ENCODE measurements at places on chromosomes 13 and 19.

- H3K4me1 ChIP-seq, result no peaks in the 10 kb centered on the region
- no peak overlapping the region for H3K4me3 ChIP-seq
- H3K27me3 ChIP-seq, result no peaks in the 10 kb centered on the region
Observed at GRCh38 chr19:38285567-38285966, 18.5 kb upstream of the C19orf33 start.

- no peak overlapping the region for H3K27ac ChIP-seq
- no peak for DNase-seq
- H3K4me3 ChIP-seq, result no peak overlapping the region
- no peaks in the 10 kb centered on the region for H3K27me3 ChIP-seq
Observed at GRCh38 chr13:20580257-20580656, 13.3 kb downstream of the IFT88 start.

DNA sequence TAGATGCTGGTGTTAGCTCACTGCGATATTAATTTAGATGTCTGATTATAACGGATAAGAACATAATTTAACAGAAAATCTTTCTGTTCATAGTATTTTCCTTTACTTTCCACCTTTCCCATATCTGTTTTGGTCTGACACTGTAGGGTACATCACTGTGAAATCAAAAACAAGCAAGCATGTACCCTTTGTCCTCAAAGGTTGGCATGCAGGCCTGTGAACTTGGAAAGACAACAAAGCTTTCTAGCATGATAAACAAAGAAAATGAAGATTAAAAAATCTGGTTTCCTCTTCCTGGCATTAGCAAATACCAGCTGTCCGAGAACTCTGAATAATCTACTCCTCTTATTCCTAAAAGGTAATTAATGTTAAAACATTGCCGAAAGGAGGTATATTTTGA, 31.6 kb downstream of the THSD1 start:
- H3K27me3 ChIP-seq, result no peaks in the 10 kb centered on the region
- no peaks in the 10 kb centered on the region for H3K36me3 ChIP-seq
- H3K4me3 ChIP-seq, result no peak overlapping the region
- H3K4me1 ChIP-seq, result no peaks in the 10 kb centered on the region

DNA sequence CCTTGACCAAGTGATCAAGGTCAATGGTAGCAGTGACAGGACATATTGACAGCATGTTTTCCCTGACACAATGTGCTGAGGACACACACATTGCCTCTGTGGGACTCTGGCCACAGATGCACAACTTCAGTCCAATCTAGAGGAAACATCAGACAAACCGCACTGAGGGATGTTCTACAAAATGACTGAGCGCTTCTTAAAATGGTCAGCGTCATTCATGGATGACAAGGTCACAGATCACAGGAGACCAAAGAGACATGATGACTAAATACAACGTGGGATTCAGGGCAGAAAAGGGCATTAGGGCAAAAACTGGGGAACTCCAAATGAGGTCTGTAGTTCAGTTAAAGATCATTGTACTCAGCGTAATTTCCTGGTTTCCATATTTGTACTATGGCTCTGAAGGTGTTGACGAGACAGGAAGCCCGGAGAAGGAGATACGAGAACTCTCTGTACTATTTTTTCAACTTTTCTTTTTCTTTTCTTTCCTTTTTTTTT, 20.6 kb downstream of the PBX4 start:
- H3K27ac ChIP-seq, result no peak overlapping the region
- DNase-seq, result no peak
- H3K36me3 ChIP-seq, result no peaks in the 10 kb centered on the region
- H3K27me3 ChIP-seq, result no peaks in the 10 kb centered on the region
- H3K4me1 ChIP-seq, result no peaks in the 10 kb centered on the region
- H3K4me3 ChIP-seq, result no peak overlapping the region

DNA sequence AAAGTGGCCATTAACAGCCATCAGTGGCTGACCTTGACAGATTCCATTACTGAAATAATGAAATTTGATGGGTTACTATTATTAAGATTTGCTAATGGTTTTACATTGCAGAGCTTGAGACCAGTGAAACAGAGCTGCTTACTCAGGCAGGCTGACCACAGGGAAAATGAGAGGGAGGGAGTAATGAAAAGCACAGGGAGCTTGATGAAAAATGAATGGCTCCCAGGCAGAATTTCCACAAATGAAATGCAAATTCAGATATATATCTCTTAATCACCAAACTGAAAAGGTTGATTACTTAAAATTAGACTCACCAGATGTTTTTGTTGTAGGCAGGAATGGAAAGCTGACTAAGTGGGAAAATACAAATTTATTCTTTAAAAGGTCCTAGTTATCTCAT, 36.1 kb downstream of the HTR2A start:
- H3K4me3 ChIP-seq, result no peak overlapping the region
- H3K4me1 ChIP-seq, result no peaks in the 10 kb centered on the region
- no peak overlapping the region for H3K27ac ChIP-seq
- H3K36me3 ChIP-seq, result no peaks in the 10 kb centered on the region
- DNase-seq, result no peak

GRCh38 chr13:94917824-94918223, 205.5 kb upstream of the SOX21 start:
- H3K27ac ChIP-seq, result no peak overlapping the region
- no peaks in the 10 kb centered on the region for H3K4me1 ChIP-seq
- H3K27me3 ChIP-seq, result no peaks in the 10 kb centered on the region
- no peak overlapping the region for H3K4me3 ChIP-seq
- no peak for DNase-seq

DNA sequence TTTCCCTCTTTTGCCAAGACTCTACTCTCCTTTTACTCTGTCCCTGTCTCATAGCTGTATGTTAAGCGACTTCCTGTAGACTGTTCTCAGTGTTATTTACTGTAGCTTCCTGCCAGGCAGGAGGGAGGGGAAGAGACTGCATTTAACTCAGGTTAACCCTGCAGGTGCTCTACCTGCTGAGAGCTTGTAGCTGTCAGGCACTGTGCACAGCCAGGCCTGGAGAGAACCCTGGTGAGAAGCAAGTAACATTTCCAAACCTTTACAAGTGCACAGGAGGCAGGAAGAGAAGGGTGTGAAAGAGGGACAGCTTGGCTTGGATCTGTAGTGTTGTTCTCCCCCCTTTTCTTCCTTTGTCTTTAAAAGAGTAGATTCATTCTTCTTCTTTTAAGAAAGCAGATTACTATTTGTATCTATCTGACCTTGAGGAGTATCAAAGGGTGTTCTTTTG, 167.1 kb downstream of the LMO7 start:
- no peak overlapping the region for H3K4me3 ChIP-seq
- DNase-seq, result no peak

- peaks cover 9% of the 10 kb centered on the region for H3K4me1 ChIP-seq
- no peaks in the 10 kb centered on the region for H3K36me3 ChIP-seq
- no peak overlapping the region for H3K27ac ChIP-seq
- H3K27me3 ChIP-seq, result peaks cover 4% of the 10 kb centered on the region
- no peak overlapping the region for H3K4me3 ChIP-seq
Observed at GRCh38 chr13:25371158-25371874, 458 bp upstream of the ATP8A2 start.

DNA sequence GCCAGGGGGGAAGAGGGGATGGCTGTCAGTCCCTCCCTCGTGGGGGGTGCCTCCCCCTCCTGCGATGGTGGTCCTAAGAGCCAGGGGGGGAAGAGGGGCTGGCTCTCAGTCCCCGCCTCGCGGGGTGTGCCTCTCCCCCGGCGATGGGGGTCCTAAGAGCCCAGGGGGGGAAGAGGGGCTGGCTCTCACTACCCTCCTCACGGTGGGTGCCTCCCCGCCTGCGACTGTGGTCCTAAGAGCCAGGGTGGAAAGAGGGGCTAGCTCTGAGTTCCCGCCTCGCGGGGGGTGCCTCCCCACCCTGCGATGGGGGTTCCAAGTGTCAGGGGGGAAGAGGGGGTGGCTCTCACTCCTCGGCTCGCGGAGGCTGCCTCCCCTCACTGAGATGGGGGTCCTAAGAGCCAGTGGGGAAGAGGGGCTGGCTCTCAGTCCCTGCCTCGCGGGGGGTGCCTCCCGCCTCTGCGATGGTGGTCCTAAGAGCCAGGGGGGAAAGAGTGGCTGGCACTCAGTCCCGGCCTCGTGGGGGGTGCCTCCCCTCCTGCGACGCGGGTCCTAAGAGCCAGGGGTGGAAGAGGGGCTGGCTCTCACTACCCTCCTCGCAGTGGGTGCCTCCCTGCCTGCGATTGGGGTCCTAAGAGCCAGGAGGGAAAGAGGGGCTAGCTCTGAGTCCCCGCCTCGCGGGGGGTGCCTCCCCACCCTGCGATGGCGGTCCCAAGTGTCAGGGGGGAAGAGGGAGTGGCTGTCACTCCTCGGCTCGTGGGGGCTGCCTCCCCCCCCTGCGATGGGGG, 2325.6 kb upstream of the PCDH20 start:
- H3K27ac ChIP-seq, result no peak overlapping the region
- no peak for DNase-seq
- no peaks in the 10 kb centered on the region for H3K27me3 ChIP-seq

- no peaks in the 10 kb centered on the region for H3K27me3 ChIP-seq
- H3K36me3 ChIP-seq, result no peaks in the 10 kb centered on the region
- peak overlapping the region; percentile 92 for H3K27ac ChIP-seq
- DNase-seq, result no peak
- H3K4me3 ChIP-seq, result peak overlapping the region; percentile 92
- peaks cover 5% of the 10 kb centered on the region for H3K4me1 ChIP-seq
Observed at GRCh38 chr19:16829822-16830289, 658 bp downstream of the SIN3B start.

GRCh38 chr13:31274390-31274789, 74.6 kb downstream of the B3GLCT start:
- no peaks in the 10 kb centered on the region for H3K36me3 ChIP-seq
- no peak overlapping the region for H3K27ac ChIP-seq
- no peak overlapping the region for H3K4me3 ChIP-seq
- H3K27me3 ChIP-seq, result no peaks in the 10 kb centered on the region

- no peak overlapping the region for H3K4me3 ChIP-seq
- no peaks in the 10 kb centered on the region for H3K27me3 ChIP-seq
- DNase-seq, result peak; percentile 46
- H3K27ac ChIP-seq, result no peak overlapping the region
- no peaks in the 10 kb centered on the region for H3K36me3 ChIP-seq
Observed at GRCh38 chr19:18629166-18630088, 7.4 kb upstream of the KLHL26 start.

DNA sequence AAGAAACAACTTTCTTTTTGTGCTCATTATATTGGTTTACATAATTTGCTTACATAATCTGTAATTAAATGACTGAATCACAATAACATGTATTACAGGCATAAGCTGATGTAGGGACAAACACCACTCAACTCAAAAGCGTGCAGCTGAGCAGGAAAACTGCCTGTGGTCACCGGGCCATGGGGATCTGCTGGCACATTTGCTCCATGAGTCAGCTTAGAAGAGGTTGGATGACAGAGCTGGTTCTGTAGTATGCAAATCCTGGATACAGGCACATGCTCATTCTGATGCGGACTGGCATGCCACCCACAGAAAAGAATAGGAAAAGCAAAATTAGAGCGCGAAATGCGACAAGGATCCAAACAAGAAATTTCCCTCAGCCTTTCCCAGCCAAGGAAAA, 128.6 kb downstream of the USP12 start:
- H3K4me3 ChIP-seq, result no peak overlapping the region
- DNase-seq, result no peak
- H3K27me3 ChIP-seq, result no peaks in the 10 kb centered on the region
- no peaks in the 10 kb centered on the region for H3K4me1 ChIP-seq

DNA sequence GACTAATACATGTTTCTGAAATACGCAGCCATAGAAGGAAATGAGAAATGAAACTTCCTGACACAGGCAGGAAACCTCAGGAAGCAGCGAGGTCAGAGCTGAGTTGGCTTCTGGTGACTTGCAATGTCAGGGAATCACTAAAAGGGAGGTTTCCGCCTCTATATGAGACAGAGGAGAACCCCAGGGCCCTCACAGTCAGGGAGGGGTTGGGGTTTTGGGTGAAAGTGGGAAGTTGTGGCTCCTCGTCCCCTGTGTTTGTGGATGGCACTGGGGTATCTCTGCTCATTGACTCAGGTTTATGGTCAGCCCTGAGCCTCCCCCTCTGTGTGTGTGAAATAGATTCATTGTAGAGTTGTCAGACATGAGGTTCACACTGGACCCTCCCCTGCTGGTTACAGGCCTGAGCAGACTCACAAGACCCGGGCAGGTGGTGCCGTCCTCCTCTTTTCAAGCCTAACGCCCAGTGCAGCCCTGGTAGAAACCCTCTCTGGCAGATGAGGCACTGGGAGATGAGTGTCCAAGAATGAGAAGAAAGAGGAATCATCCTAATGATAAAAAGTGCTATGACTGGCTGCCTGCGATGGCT, 5.5 kb upstream of the LILRA6 start:
- H3K27me3 ChIP-seq, result no peaks in the 10 kb centered on the region
- H3K36me3 ChIP-seq, result no peaks in the 10 kb centered on the region
- no peak overlapping the region for H3K4me3 ChIP-seq
- H3K4me1 ChIP-seq, result no peaks in the 10 kb centered on the region

DNA sequence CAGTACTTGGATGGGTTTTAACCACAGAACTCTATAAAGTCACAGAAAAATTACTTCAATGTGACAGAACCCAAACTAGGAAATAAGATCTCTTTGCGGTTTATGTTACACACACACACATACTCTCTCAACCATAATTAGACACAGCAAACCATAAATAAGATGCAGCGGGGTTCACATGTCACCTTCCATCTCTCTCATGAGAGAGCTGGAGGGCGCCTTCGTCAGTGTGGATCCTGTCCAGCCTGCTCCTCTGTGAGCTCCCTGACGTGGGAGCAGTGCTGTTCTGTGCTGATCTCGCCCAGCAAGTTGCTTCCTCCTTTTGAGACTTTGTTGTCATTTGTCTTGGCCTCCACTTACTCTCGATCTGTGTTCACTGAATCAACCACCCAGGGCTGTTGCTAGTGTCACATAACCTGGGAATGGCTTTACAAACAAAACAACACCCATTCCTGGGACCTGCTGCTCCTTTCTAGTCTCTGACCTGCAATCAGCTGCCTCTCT, 204.9 kb upstream of the KL start:
- no peak overlapping the region for H3K27ac ChIP-seq
- DNase-seq, result no peak
- H3K36me3 ChIP-seq, result no peaks in the 10 kb centered on the region
- no peaks in the 10 kb centered on the region for H3K4me1 ChIP-seq
- no peaks in the 10 kb centered on the region for H3K27me3 ChIP-seq
- no peak overlapping the region for H3K4me3 ChIP-seq

DNA sequence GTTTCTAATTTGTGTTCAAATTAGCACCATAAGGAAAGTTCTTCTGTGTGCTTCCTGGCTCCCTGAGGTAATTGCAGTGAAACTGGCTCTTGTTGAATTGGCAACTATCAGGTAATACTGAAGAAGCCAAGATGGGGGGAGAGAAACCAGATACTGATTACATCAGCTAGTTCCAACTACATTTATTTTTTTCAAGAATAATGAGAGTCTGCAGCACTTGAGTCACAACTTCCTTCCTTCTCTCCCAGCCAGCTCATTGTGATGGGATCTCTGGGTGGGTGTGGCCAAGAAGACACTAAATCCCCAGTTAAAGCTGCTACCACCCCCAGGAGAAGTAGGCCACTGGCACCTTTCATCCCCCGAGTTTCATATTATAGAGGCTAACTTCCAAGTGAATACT, 100.7 kb upstream of the RXFP2 start:
- no peaks in the 10 kb centered on the region for H3K27me3 ChIP-seq
- H3K4me1 ChIP-seq, result no peaks in the 10 kb centered on the region
- no peak for DNase-seq
- H3K36me3 ChIP-seq, result no peaks in the 10 kb centered on the region
- H3K4me3 ChIP-seq, result no peak overlapping the region

Data from uterus (tissue), 4 donors.